ENCODE measurements at places on chromosomes 5 and 9.

DNA sequence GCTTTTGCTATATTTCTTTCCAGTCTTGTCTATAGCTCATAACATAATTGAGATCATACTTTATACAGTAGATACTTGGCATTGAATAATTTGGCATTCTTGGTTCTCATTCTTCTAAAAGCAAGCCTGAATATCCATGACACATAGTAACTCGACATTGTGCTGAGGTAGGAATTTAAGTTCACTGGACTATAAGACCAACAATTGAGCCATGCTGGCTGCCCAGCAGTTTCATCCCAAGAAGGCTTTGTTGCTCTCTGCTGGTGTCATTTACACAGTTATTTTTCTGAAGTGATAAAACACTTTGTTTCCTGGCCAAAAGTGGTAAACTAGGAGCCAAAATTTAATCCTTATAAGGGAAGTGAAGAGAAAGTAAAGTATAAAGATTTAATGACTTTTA lies 192.0 kb downstream of the ADAMTSL1 start:
- DNase-seq: no peak

DNA sequence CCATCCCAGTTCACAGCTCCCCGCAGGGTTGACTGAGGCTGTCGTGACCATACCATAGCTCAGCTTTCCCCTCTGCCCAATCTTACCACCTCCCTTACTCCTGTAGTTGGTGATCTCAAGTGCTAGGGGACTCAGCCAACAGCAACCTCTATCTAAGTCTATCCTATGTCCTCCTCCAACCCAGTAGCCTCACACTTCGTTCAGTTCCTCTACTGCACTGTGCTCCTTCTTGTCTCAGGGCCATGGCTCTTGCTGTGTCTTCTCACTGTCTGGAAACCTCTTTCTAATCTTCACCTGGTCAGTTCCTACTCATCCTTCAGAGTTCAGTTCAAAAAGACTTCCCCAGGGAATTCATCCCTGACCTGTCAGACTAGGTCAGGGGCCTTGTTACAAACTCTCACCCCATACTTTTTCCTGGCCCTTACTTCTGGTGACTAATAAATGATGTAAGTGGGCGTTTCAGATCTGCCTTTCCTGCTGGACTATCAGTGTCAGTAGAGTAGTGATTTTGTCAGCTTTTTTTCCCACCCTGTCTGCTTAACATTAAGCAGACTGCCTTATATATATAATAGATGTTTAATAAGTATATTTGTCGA lies 53.6 kb upstream of the NR3C1 start:
- no peak for DNase-seq

DNA sequence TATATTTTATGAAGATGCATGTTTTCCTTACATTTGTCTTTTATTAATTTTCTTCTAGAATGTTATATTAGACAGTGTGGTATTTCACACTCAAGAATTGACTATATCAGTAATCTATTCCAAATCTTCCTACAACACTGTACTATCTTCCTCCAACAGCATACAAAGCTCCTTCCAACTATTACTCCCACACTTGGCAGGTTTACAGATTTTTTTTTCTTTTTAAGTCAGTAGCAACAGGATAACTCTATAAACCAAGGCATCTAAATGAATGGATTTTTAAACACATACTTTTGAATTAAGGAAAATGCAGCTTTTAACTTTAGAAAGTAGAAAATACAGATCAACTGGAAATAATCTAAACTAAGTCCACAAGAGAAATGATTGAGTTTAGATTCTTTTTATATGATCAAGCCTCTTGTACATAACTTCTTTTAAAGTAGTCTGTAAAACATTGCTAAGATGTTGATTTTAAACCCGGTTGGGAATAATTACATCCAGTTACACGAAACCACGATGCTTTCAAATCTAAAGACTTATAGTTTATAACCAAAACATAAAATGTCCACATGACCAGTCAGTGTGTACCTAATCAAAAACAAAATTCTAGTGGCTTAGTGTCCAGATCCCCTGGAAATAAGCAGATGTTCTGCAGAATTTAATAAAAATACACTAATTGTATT lies 281.6 kb downstream of the ADAMTS6 start:
- no peak for DNase-seq

- DNase-seq: no peak
These were observed 9.9 kb downstream of the ERGIC1 start for GRCh38 chr5:172843825-172844576.

DNA sequence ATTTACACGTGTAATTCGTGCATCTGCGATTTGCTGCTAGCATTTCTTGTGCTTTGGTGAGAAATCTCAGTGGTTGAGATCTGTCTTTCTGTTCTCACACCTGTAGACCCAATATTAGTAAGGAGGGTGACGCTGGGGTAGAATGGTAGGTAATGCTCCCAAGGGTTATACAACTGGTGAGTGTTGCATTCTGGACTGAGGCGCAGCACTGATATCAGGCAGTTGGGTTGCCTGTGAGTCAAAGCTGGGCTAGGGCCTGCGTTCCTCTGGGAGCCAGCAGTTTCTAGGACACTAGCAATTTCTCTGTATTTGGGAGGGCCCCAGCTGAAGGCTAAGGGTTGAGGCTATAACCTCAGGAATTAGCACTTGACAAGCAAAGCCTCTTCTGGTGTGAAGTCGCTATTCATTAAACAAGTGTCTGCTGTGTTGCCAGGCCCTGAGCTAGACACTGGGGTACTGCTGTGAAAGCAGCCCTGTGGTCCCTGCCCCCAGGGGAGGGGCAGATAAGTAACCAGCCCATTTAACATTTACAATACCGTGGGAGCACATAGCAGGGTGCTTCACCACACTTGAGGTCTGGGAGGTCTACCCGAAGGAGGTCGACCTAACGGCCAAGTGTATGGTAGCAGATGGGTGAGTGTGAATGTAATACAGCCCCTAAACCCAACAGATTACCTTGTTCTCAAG lies 28.7 kb downstream of the LARP1 start:
- DNase-seq: no peak

DNA sequence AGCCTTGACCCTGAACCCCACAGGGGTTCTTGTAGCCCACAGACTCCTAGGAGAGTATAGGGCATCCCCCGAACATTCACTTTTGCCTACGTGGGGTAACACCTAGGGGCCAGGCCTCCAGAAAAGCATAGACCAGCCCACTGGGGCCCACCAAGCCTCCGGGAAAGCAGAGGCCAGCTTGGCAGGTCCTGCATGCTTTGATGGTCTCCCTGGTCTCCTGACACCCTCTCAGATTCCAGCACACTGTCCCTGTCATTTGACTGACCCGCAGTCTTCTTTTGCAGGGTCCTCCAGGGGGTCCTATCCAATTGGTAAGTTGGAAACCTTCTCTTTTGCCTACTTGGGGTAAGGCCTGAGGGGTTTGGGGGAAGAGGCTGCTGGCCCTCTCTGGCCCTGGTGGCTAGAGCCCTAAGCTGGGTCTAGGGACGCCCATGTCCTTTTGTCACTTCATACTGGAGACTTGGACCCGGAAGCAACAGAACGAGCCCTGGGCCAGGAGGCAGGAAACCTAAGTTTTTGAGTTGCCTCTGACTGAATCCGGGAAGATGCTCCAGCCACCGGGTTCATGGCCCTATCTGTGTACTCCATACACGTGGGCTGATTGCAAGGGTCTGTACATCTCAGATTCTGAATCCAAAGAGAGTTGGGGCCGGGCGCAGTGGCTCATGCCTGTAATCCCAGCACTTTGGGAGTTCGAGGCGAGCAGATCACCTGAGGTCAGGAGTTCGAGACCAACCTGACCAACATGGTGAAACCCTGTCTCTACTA lies 20.9 kb upstream of the ORM1 start:
- DNase-seq: no peak

- no peak for DNase-seq
These were observed 159.3 kb downstream of the SPATA31D1 start for GRCh38 chr9:82147798-82148425.

DNA sequence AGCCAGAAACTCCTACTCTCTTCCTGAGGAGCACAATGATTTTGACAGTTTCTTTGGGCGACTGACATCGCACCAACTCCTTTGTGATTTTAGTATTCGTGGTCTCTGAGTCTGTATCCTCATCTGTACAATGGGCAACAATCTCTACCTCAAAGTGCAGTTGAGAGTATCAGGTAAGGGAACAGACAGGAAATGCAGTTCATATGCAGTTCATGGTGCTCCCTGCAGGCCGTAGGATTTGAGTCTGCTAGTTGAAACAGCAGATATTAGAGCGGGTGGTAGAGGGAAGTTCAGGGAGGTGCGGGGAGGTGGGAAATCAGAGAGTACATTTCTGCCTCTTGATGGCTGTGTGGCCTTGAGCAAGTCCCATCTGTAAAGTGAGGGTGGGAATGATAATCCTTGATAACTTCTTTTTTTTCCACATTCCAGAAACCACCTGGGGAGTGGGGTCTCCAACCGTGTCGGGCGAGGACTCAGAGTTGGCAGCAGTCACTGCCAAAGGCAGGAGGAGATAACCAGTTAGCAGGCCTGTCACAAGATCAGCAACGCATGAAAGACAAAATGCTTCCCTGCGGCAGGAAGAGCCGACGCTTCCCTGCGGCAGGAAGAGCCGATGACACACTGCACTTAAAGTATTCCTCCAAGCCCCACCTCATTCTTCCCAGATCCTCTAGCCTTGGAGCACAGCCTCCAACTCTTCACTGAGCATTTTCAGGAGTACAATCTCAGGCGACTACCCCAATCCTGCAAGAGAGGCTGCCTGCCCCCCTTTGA lies 6.0 kb upstream of the NEK6 start:
- no peak for DNase-seq

- no peak for DNase-seq
These were observed 617.4 kb downstream of the SLCO4C1 start for GRCh38 chr5:101678481-101679193.

GRCh38 chr5:150066901-150067396 lies 19.4 kb downstream of the CSF1R start:
- DNase-seq: no peak

DNA sequence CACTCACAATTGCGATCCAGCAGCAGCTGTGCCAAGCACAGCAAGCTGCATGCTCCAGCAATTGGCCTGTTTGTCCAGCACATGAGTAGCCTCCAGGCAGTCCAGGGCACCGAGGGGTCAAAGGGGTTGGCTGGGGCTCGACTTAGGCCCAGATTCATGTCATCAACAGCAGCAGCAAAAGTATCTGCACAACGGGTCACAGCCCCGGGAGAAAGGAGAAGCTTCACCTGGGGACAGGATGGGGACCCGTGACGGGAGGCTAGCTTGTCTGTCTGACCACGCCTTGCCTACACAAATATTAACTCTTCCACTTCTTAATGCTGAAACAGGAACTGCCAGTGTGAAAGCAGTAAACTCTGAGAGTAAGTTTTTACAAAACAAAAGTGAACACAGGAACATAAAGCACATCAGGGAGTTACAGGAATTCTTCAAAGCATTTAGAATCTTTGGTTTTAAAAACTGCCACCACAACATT lies 191.2 kb downstream of the PIK3R1 start:
- no peak for DNase-seq

- no peak for DNase-seq
These were observed 1.0 kb downstream of the FPGS start for GRCh38 chr9:127803507-127804352.

DNA sequence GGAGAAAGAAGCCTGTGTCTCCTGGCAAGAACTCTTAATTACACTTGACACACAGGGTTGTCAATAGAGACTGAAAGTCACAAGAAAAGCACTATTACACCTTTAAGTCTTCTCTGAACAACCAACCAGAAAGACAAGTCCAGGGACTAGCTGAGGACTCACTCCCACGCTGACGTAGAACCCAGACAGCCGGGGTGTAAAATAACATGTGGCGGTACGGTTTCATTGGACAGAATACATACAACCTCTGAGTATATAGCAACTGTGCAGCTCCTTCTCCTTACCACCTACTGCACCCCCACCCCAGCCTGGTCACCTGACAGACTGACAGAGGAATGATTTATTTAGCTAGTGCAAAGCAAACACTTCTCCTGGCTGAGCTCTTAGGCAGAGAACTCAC lies 103.4 kb upstream of the RASEF start:
- no peak for DNase-seq

GRCh38 chr5:79408028-79408427 lies 105.9 kb downstream of the HOMER1 start:
- DNase-seq: no peak
